ENCODE measurements at places on chromosomes 2 and 18. TPM values are rescaled to one million over a fixed set of nuclear protein-coding genes. Genes with fewer than 3 reads are reported as not detected.

DNA sequence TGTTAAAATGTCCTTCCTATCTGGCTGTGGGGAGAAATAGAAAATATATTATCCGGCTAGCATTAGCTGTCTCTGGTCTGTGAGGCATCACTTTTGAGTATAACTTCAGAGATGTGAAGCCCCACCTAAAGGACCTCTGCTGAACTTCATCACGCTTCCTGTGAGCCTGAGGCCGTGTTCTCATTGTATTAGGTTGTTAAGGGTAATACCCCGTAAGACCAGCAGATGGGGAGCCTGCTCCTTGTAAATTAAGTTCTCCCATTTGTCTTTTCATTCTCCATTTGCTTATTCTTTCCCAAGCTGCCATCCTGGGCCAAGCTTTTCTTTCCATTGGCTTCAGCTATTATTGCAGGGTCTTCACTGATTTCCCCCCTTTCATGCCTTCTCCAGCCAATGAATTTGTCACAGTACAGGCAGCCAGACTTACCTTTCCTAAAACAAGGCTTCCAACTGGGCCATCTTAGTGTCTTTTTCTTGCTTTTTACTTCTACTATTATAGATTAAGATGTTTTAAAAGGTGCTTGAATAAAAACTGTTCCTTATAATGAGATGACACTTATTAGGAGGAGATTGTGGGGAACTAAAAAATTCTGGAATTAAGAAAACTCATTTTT is 12.4 kb downstream of the NIF3L1 start:
- H3K4me3 ChIP-seq: no peak overlapping the region
- peaks cover 1% of the 10 kb centered on the region for H3K36me3 ChIP-seq
- peak; percentile 86 for DNase-seq
- H3K4me1 ChIP-seq: no peaks in the 10 kb centered on the region
- no peak overlapping the region for H3K27ac ChIP-seq

GRCh38 chr2:36459725-36460137 is 104.2 kb downstream of the CRIM1 start:
- no peak overlapping the region for H3K27ac ChIP-seq
- DNase-seq: peak; percentile 89
- H3K27me3 ChIP-seq: no peaks in the 10 kb centered on the region
- H3K4me1 ChIP-seq: peaks cover 74% of the 10 kb centered on the region
- H3K4me3 ChIP-seq: no peak overlapping the region

FOXI3 gene
- total RNA-seq: 0.14 TPM

MBD1 gene
- total RNA-seq: 31.1 TPM

ARID5A gene
- 3.0 TPM for total RNA-seq

DNA sequence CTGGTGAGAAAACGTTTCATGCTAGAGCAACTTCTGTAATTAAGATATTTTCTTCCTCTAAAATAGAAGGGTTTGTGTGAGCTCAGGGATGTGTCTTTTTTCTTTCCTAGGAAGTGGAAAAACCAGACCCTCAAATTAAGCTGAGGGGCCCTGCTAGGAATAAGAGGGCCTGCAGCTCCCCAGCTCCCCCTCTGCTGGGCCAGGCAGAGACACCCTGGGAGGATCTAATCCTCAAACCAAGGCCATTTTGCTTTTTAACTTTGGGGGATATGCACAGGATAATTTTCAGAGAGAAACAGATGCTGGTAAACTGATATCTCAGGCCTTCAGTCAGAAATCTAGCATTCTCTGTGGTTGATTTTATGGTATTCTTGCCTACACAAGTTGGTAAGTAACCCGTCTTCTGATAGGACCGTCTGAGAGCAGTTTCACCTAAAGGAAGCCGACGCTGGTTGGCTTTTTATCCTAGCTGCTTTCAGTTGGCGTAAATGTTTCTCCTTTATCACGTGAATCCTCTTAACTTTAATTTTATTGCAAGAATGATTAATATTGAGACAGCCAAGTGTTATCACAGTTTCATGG is 34.8 kb downstream of the SNTG2 start:
- H3K36me3 ChIP-seq: peaks cover 2% of the 10 kb centered on the region
- no peak for DNase-seq
- H3K27me3 ChIP-seq: no peaks in the 10 kb centered on the region
- H3K27ac ChIP-seq: no peak overlapping the region
- peaks cover 12% of the 10 kb centered on the region for H3K4me1 ChIP-seq

- no peaks in the 10 kb centered on the region for H3K4me1 ChIP-seq
- H3K4me3 ChIP-seq: no peak overlapping the region
- H3K27me3 ChIP-seq: no peaks in the 10 kb centered on the region
- no peak for DNase-seq
Observed at GRCh38 chr2:160956243-160956802, 203.9 kb upstream of the TANK start.

- H3K27me3 ChIP-seq: no peaks in the 10 kb centered on the region
- H3K36me3 ChIP-seq: no peaks in the 10 kb centered on the region
- DNase-seq: no peak
- no peak overlapping the region for H3K27ac ChIP-seq
- H3K4me3 ChIP-seq: no peak overlapping the region
- H3K4me1 ChIP-seq: no peaks in the 10 kb centered on the region
Observed at GRCh38 chr2:181456660-181457120, 496 bp upstream of the ITGA4 start.

GRCh38 chr2:16840496-16841172 is 175.0 kb upstream of the CYRIA start:
- H3K4me1 ChIP-seq: no peaks in the 10 kb centered on the region
- no peaks in the 10 kb centered on the region for H3K27me3 ChIP-seq
- no peak overlapping the region for H3K27ac ChIP-seq
- no peaks in the 10 kb centered on the region for H3K36me3 ChIP-seq
- no peak for DNase-seq
- H3K4me3 ChIP-seq: no peak overlapping the region

IL37 gene
- 0.44 TPM for total RNA-seq

GRCh38 chr2:227460833-227461232 is 11.1 kb upstream of the AGFG1 start:
- H3K4me1 ChIP-seq: peaks cover 17% of the 10 kb centered on the region
- H3K4me3 ChIP-seq: no peak overlapping the region
- H3K27me3 ChIP-seq: no peaks in the 10 kb centered on the region
- DNase-seq: no peak

DNA sequence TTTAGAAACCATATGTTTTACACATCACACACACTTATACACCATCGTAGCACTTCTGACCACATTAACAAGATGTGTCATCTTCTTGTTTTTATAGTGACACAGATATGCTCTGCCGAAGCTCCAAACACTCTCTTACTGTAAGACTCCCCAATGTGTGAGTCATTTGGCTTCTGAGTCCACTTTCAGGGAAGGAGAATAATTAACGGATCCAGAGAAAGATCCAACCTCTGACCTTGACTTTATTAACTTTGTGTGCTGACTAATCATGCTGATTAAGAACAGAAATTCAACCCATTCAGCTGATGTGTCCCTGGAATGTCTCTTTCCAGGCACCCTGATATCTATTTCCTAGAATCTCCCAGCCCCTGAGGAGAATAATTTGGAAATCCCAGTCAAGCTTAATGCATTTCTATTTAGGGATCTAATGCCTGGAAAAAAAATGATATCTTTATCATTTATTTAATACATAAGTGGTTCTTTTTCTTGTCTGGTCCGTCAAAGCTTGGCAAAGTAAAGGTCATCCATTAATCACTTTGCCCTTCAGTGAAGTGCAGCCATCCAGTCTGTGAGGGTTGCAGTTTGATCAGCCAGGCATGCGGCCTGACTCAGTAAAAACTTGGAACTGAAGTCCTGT is 615.8 kb upstream of the SYT4 start:
- H3K4me3 ChIP-seq: no peak overlapping the region
- H3K36me3 ChIP-seq: no peaks in the 10 kb centered on the region
- H3K4me1 ChIP-seq: no peaks in the 10 kb centered on the region
- DNase-seq: no peak

- H3K4me3 ChIP-seq: no peak overlapping the region
- no peaks in the 10 kb centered on the region for H3K27me3 ChIP-seq
- H3K27ac ChIP-seq: no peak overlapping the region
- no peaks in the 10 kb centered on the region for H3K4me1 ChIP-seq
- no peak for DNase-seq
- H3K36me3 ChIP-seq: no peaks in the 10 kb centered on the region
Observed at GRCh38 chr18:35745814-35746213, 164.3 kb downstream of the GALNT1 start.

- no peak for DNase-seq
- no peaks in the 10 kb centered on the region for H3K4me1 ChIP-seq
- no peak overlapping the region for H3K27ac ChIP-seq
- H3K4me3 ChIP-seq: no peak overlapping the region
Observed at GRCh38 chr18:67788310-67789164, 272.0 kb upstream of the DSEL start.

SCTR gene
- total RNA-seq: not detected

DNA sequence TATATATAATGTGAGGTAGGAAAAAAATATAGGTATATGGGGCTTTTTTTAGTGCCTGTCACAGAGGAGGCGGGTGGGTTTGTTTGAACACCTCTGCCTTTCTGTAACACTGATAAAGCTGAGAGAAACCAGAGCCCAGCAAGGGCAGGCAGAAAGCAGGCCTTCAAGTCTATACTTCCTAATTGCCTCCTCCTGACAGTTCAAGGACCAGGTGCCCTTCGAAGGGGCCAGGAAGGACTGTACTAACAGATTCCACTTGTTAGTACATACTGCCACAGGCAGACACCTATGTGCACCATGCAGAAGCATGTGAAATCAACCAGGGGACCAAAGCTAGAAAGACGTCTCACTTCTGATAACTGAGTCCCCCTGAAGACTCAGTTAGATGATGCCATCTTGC is 13.8 kb downstream of the SLC1A4 start:
- H3K27ac ChIP-seq: no peak overlapping the region
- no peaks in the 10 kb centered on the region for H3K4me1 ChIP-seq
- H3K27me3 ChIP-seq: no peaks in the 10 kb centered on the region
- H3K36me3 ChIP-seq: no peaks in the 10 kb centered on the region
- no peak overlapping the region for H3K4me3 ChIP-seq
- DNase-seq: peak; percentile 7

GRCh38 chr2:193670478-193670877 is 1475.7 kb upstream of the TMEFF2 start:
- no peaks in the 10 kb centered on the region for H3K36me3 ChIP-seq
- H3K4me1 ChIP-seq: no peaks in the 10 kb centered on the region
- no peaks in the 10 kb centered on the region for H3K27me3 ChIP-seq
- H3K4me3 ChIP-seq: no peak overlapping the region
- DNase-seq: no peak
- no peak overlapping the region for H3K27ac ChIP-seq

SKA1 gene
- 32.4 TPM for total RNA-seq

DNA sequence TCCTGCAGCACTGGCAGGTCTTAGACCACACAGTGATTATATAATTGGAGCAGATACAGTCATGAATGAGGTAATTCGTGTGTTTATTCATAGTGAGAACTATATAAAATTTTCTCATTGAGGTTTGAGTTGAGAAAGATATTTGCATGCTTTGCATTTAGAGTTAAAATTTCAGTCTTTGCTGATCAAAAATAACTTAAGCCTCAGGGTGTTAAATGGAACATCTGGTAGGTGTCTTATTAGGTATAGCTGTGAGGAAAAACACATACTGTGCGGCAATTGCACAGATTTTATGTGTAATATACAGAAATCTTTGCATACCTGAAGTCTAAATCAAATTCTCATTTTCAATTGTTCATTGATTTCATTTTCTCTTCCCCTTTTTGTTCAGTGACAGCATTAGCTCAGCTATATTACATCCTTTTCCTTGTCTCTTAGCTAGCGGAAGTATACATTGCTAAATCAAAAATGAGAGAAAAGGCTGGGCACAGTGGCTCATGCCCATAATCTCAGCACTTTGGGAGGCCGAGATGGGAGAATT is 21.2 kb downstream of the GORASP2 start:
- no peak overlapping the region for H3K4me3 ChIP-seq
- H3K27me3 ChIP-seq: no peaks in the 10 kb centered on the region
- no peaks in the 10 kb centered on the region for H3K4me1 ChIP-seq
- H3K36me3 ChIP-seq: peaks cover 7% of the 10 kb centered on the region
- H3K27ac ChIP-seq: no peak overlapping the region
- DNase-seq: no peak

DNA sequence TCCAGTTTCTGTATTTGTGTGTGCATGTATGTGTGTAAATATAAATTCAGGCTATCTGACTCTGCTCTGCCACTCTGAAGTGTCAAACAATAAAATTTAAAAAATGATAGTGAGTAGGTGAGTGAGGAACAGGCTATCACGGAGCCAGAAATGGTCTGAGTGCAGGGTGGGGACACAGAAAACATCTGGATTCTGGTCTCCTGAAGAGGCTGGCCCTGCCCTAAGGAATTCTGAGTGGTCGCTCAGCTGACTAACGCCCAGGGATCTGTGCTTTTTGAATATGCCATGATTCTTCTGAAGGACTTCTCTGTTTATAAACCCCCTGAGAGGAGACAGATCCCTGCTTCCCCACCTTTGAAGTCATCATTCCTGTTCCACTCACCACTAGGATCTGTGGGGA is 353.9 kb upstream of the GYPC start:
- peaks cover 27% of the 10 kb centered on the region for H3K4me1 ChIP-seq
- peak overlapping the region; percentile 0 for H3K27ac ChIP-seq
- DNase-seq: no peak
- no peaks in the 10 kb centered on the region for H3K27me3 ChIP-seq
- H3K36me3 ChIP-seq: peaks cover 2% of the 10 kb centered on the region
- H3K4me3 ChIP-seq: no peak overlapping the region

TCF4 gene
- 103 TPM for total RNA-seq

DNA sequence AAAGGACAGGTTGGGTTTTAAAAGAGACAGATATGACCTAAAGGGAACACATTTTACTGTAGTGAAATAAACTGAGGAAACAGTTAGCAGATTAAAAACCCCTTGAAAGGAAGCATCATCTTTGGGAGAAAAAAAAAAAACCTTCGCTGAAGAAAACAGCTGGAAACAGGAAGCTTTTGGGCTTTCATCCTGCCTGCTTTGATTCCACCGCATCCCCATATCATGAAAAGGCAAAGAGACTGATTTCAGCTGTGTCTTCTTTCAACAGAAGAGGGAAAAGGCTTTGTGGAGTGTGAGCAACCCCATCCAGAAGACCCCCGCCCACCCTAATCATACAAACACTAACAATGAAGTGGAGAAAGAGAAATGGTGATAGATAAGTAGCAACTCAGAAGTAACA is 86.4 kb downstream of the TCF4 start:
- H3K36me3 ChIP-seq: no peaks in the 10 kb centered on the region
- H3K27ac ChIP-seq: no peak overlapping the region

GRCh38 chr2:143885461-143885860 is 634.5 kb downstream of the ZEB2 start:
- H3K27ac ChIP-seq: no peak overlapping the region
- no peaks in the 10 kb centered on the region for H3K27me3 ChIP-seq
- no peak for DNase-seq
- H3K36me3 ChIP-seq: no peaks in the 10 kb centered on the region

GRCh38 chr2:127951026-127951425 is 65.3 kb upstream of the AMMECR1L start:
- H3K27ac ChIP-seq: no peak overlapping the region
- no peaks in the 10 kb centered on the region for H3K27me3 ChIP-seq
- no peak overlapping the region for H3K4me3 ChIP-seq

SERPINB11 gene
- total RNA-seq: not detected

ACTG2 gene
- total RNA-seq: 5.7 TPM

GRCh38 chr2:31693882-31694281 is 113.1 kb upstream of the SRD5A2 start:
- no peaks in the 10 kb centered on the region for H3K36me3 ChIP-seq
- H3K4me3 ChIP-seq: no peak overlapping the region
- H3K27me3 ChIP-seq: no peaks in the 10 kb centered on the region
- no peak overlapping the region for H3K27ac ChIP-seq

MROH2A gene
- not detected for total RNA-seq

- no peak for DNase-seq
- no peaks in the 10 kb centered on the region for H3K36me3 ChIP-seq
- no peak overlapping the region for H3K27ac ChIP-seq
- H3K4me1 ChIP-seq: no peaks in the 10 kb centered on the region
Observed at GRCh38 chr2:147756069-147756468, 88.8 kb upstream of the ACVR2A start.
